ENCODE measurements at places on chromosomes 7 and 10.

DNA sequence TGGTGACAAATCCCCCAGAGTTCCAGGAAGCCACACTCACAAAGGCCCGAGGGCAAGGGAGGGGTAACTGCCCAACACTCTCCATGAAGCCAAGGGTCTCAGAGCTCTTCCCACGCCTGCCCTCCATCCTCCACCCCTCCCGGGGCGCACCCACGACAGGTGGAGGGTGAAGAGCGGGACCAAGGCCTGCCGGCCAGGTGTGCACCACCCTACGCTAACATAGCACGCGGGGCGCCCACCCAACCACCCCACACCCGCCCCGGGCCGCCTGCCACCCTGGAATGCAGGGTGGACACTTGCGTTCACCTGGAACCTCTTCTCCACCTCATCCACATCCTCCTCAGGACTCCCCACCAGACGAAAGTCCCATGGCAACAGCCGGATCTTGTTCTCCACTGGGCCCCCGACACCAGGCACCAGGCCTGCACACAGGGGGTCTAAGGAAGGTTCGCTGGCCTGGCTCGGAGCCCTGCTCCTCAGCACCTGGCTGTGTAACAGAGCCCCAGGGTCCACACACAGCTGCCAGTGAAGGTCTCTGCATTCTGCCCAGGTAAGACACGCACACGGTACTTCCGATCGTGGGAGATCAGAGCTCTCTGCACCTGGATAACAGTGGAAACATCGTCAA lies 32.7 kb downstream of the MAD1L1 start:
- DNase-seq: no peak

DNA sequence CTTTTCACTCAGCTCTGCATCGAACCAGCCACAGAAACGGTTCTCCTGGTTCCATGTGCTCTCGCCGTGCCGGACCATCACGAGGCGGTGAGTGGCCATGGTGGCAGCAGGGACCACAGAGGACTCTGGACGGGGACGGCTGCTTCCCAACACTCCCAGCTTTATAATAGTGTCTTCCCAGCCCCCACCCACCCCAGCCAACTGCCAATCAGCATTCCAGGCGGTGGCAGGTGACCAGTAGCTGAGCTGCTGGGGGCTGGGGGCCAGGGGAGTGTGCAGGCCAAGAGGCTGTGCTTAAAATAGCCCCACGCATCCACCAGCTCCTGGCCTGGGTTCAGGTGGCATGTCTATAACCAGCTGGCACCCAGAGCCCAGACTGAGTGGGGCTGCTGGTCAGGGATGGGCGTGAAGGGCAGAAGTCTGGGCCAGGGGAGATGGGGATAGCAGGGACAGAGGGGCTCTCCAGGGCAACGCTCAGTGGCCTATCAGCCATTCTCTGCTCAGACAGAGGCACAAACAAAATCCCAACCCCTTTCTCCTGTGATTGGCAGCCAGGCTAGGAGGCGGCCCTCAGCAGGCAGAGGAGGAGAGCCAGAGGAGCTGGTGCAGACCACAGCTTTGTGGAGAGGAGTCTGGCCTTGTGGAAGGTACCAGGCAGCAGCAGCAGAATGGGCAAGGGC lies at the start of gene PGAM2:
Gene PGAM2, minus strand, starts transcription at position 137 of the 680 bp plus-strand sequence. Its CDS starts 38 bp downstream, at position 99.
- no peak for DNase-seq

DNA sequence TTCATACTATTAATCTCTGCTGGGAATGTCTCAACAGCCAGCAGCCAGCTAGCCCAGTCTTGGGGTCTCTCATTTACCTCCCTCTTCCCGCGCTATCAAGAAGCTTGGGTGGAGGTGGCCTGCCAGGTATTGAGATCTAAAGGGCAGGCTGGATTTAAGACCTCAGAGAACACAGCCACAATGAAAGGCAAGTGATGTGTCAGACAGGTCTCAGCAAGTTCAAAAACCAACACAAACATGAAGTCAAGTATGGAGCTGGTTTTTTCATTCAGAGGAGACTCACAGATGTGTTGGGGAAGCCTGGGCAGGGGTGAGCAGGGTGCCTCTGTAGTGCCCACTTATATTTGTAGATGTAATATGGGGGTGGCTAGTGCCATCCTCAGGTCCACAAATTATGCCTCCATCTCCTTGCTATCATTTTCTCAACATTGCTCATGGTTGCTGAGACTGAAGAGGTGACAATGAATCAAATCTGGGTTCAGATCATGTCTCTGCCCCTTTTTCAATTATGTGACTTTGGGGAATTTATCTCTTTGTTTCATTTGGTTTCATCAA lies 27.7 kb upstream of the CROT start:
- no peak for DNase-seq

- DNase-seq: no peak
These were observed 49.4 kb downstream of the COBL start for GRCh38 chr7:51267169-51267568.

DNA sequence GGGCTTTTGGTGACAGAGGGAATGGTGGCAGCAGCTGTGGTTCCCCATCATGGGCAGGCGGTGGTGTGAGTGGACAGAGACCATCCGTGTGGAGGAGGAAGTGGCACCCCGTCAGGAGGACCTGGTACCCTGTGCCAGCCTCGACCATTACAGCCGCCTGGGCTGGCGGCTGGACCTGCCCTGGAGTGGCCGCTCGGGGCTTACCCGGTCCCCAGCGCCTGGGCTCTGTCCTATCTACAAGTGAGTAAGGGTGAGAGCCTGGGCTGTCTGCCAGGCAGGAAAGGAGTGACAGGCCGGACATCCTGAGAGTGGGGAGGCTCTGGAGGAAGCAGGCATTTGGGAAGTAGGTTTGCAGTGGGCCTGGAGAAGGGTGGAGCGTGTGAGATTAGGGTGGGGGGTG lies 2.9 kb upstream of the ZNF467 start:
- DNase-seq: no peak

GRCh38 chr10:71666639-71667386 lies 52.8 kb downstream of the C10orf105 start:
- DNase-seq: no peak

- no peak for DNase-seq
These were observed 61.2 kb upstream of the AQP1 start for GRCh38 chr7:30850426-30850825.

DNA sequence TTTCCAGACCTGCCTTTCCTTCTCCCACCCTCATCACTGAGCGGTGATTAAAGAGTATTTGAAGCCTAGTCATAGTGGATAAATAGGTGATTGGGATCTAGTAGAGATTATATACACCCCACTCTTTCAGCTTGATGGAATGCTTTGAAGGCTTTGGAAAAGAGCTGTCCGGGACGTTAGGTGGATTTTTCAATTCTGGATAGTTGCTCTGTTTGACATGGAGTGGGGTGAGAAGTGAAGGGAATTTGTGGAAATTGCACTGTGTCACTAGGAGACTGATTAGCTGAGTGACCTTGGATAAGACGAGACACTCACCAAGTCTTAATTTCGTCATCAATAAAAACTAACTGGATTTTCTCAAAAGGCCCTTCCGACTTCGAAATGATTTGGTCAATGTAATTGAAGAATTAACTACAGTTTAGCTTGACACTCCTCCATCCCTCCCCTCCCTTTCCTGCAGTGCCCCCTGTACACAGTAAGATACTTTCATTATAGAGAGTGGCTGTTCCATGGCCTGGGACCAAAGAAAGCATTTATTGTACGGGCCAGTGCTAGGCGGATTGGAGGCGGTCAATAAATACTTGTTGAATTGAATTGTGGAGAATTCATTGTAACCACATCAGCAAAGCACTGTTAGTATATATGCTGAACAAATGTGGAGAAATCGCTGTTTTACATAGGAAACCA lies 962 bp downstream of the ZKSCAN1 start:
- DNase-seq: no peak
